ENCODE measurements at places on chromosomes 3 and 15.
A peak's percentile ranks its signal among the peaks of the same experiment; 100 is the strongest.

DNA sequence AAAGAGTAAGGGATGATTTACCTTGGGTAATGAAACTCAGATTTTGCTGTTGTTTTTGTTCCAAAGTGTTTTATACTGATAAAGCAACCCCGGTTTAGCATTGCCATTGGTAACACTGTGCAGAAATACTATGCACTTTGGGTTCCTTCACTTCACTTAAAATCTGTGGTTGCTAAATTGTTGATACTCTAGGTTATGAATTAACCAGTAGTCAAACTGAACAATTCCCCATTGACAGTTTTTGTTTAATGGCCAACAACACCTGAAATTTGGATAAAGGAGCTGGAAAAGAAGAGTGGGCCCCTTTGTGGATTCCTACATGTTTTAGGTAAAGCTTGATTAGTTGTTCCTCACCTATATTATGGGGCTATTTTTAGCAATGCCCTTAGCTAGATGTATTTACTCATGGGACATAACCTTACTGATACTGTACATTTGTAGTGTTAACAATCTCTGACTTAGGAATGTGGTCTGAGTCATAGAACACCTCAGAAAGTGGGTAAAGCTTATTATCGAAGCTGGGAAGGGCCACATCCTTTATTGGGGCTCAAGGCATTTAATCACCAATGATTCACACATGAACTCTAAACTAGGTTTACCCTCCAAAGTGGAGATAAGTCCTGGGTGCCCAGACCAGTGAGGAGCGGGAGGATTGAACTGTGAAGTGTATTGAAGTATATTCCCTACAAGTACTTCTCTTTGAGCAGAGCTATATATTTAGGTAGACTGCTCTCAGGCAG lies 29.5 kb upstream of the THRB start:
- no peak for DNase-seq

DNA sequence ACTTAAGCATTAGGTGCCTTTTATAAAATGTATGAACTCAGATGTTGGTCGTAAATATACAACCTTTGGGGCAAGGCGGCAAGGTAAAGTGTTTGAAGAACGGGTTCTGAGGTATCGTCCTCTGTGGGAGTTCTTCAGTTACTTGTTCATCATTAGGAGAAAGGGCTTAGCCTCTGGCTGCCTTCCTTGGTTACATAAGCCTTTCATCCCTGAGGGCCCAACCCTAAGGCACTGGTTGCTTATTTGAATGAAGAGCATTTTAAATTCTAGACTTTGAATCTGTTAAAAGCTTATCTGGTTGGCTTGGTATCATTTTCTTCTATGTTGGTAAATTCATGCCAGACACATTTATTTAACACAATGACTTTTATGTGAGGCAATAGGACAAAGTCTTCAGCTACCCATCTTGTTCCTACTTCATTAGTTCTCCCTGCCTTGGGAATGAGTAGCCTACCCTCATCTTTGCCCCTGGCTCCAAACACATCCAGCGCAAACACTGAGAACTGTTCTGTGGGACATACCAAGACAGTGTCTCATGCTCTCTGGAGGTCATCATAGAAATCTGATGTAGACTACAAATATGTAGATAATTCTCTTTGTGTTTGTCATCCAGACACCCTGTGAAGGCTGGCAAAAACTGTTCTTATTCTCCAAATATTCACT lies 12.4 kb upstream of the CCDC80 start:
- no peak for DNase-seq

DNA sequence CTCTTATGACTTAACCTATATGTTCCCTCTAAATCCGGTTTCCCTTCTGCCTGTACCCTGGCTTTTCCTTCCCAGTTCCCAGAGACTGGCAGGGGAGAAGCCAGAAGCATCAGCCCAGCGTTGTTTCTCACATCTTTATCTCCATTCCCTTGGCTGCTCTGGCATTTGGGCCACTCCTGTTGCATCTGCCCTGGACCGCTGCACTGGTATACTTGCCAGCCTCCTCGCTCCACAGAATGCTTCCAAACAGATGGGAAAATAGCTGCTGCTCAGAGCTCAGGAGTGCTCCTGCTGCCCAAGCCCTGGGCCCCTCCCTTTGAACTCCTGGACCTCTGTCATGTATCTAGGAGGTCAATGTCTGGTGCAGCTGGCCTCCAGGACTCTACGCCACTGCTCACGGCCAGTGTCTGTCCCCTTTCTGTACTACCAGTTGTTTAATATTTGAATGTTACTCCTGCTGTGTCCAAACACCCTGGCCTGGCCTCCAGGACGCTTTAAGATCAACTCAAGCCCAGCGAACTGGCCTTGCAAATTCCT lies 6.8 kb downstream of the SPINT1 start:
- no peak for DNase-seq

DNA sequence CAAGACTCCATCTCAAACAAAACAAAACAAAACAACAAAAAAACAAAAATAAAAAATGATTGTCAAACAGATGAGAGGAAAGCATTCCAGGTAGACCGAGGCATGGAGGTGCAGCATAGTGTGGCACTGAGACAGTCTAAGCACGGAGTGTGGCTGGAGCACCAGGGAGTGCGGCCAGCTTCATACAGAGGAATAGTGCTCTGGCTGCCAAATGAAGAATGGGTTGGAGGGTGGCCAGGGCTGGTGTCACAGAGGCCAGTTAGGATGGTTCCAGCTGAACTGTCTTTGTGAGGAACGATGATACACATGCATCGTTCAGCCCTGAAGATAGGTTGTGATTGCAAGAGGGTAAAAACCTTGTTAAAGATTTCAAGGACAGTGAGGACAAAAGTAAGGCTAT lies 28.3 kb downstream of the MITF start:
- peak; percentile 83 for DNase-seq

DNA sequence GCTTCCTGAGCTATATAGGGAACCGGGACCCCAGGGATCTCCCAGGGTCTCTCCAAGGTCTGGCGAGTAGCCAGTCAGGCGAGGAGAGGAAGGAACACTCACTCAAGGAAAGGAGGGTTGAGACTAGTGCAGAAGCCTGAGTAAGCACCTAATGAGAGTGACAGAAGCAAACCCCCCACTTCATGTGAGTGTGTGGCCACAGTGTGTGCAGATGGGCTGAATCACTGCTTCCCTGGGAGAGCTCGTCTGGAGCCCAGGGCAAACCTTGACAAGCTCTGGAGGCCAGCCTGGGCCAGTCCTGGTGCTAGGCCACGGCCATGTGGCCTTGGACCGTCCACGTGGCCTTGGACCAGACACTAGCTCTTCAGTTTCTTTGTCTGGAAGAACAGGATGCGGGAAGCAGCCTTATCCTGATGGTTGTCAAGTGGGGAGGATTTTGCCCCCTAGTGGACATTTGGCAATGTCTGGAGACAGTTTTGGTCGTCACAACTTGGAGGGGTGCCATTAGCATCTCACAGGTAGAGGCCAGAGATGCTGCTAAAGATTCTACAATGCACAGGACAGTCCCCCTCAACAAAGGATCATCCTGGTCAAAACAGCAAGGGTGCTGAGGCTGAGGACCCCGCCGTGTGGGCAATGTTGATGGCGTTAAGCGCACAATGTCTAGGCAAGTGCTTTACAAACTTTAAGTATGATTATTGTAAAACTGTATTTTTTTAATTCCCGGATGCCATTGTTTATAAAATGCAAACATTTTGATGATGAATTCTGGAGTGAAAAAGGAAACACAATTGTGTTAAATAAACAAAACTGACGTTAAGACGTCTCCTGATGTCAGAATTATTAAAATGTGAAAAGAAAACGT lies 34.8 kb upstream of the CTSH start:
- DNase-seq = no peak

DNA sequence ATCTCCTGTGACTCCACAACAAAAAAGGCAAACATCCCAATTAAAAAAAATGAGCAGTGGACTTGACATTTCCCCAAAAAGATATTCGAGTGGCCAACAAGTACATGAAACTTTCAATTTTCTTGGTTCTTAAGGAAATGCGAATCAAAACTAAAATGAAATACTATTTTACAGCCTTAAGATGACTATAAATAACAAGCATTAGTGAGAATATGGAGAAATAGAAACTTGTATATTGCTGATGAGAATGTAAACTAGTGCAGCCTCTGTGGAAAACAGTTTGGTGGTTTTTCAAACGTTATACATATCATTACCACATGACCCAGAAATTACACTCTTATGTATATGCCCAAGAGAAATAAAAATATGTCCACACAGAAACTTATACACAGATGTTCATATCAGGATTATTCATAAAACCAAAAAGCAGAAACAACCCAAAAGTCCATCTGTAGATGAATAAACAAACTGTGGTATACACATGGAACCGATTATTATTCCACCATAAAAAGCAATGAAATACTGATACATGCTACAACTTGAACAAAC lies 153.2 kb upstream of the GPR149 start:
- no peak for DNase-seq

- DNase-seq = no peak
Observed at GRCh38 chr3:15654127-15654526, 52.6 kb downstream of the BTD start.

DNA sequence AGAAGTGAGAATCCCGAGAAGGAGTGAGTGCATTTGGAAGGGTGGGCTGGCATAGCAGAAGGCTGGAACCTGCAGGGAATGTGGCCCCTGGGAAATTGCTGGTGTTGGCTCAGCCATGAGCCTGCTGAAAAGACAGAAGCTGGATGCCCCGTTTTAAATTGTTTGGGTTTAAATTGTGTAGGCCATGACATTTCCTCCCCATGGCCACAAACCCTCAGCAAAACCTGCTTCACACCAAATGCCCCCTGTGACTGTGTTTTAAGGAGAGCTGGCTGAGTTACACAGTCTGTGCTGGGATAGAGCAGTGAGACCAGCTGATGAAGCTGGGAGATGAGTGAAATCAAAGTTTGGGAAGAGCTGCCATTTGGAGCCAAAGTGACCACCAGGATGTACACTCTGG lies 216.3 kb upstream of the RGMA start:
- no peak for DNase-seq

DNA sequence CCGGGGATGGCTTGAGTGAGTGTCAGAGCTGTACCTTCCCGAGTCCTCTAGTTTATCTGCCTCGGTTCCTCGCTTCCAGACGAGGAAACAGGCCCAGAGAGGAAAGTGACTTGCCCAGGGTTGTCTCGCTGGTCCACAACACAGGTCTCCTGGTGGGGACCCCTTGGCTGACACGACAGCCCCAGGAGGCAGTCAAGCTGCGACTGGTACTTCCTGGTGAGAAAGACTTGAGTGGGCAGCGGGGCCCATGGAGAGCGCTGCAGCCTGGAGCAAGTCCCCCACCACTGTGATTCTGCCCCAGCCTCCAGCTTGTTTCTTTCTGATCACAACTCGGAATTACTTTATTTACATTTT lies 600 bp upstream of the CHRNA5 start:
- no peak for DNase-seq

DNA sequence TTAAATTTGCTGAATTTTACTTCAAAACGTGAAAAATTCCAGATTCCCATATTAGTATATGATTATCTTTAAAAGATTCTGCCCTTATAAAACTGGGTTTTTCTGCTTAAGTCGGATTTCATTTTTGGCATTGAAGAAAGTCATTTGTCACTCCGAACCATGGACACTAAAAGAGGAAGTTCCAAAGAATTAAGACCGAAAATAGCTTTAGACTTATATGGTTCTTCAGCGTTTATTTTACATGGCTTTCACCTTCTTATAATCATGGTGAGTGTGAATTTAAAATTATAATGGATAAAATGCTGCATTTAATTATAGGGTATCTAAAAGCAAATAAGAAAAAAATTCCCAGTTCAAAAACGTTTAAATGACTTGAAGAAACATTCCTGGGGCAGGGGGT lies 1.0 kb downstream of the C3orf38 start:
- no peak for DNase-seq

GRCh38 chr3:34292605-34293300 lies 494.3 kb downstream of the PDCD6IP start:
- DNase-seq = no peak

- peak; percentile 98 for DNase-seq
Observed at GRCh38 chr3:36992806-36993325, at the start of gene EPM2AIP1. Gene EPM2AIP1 (minus strand): TSS chr3:36993131. CDS start chr3:36993077, 54 bp downstream.

DNA sequence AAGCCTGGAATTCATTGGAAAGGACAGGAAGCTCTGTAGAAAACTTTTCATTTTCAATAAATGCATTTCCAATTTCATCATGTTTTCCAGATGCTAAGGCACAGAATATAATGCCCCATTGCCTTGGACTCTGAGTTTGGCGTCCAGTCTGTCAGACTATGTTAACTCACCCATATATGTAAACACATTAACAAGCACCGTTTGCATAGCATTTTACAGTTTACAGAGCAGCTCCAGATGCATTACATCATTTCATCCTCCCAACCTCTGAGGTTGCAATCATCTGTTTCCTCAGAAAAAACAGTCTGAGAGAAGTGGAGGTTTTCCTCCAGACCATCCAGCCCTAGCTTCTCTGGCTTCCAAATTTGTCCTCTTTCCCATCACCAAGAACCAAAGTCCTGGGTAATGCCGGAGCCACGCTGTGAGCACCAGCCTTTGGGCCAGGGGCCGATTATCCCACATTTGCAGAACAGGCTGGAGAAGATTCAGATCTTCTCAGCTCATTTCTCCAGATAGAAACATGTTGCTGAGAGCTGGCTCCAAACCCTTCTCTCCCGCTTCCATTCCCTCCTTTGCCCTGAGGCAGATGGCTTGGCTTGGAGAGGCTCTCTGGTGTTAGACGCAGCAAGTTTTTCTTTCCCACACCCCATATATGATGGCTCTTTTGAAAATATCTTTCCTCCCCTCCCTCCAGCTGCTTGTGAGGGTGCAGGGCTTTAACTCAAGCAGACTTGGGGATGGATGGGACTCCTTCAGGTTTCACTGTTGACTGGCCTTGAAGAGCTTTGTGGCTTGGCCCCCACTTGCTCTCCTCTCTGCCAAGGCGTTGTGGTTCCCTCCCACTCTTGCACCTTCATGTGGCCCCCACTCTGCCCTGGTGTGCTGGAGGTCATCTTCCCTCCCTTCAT lies 26.0 kb downstream of the CYP19A1 start:
- no peak for DNase-seq

GRCh38 chr3:138079901-138080300 lies 35.5 kb downstream of the DZIP1L start:
- DNase-seq = no peak

DNA sequence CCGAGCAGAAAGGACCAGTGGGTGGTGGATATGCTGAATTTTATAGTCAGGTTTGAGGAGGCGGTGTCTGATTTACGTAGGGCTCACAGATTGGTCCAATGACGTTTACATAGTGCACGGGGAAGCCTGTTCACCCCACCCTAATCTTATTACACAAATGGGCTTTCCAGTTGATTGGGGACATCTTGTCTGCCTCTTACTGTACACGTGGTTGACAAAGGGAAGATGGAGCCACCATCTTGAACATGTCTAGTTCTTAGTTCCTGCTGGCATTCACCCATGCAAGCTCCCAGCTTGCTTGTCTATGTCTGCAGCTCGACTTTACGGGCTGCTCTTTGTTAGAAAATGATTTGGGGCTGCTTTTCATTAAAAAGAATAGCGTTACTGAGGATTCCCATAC lies 332.0 kb upstream of the SLCO3A1 start:
- DNase-seq = no peak

GRCh38 chr3:158094235-158095110 lies 11.7 kb downstream of the SHOX2 start:
- no peak for DNase-seq

GRCh38 chr3:72186400-72186855 lies 401.5 kb upstream of the PROK2 start:
- no peak for DNase-seq

- DNase-seq = no peak
Observed at GRCh38 chr15:94480289-94480834, 249.0 kb downstream of the MCTP2 start.

GRCh38 chr3:178507507-178508442 lies 28.5 kb upstream of the KCNMB2 start:
- DNase-seq = peak; percentile 48

All from Right ventricle myocardium superior (tissue), 1 donor.